Vagina (tissue), 2 donors: ENCODE measurements at places on chromosomes 11 and 22. TPM values are rescaled to one million over a fixed set of nuclear protein-coding genes. Genes with fewer than 3 reads are reported as not detected.

Gene MYRF
- total RNA-seq, result 0.25 TPM

DNA sequence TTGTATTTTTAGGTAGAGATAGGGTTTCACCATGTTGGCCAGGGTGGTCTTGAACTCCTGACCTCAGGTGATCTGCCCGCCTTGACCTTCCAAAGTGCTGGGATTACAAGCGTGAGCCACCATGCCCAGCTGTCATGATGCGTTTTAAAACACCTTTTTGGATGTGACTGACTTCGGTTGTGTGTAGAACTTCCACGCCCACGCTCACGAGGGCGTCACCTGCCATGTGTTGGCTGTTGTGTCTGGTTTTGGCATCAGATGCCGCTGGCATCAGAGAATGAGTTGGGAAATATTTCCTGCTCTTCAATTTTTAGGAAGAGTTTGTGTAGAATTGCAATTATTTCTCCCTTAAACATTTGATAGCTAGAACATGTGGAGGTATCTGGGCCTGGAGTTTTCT, 109.1 kb downstream of the KCNQ1 start:
- H3K27ac ChIP-seq, result no peak overlapping the region
- H3K4me1 ChIP-seq, result no peaks in the 10 kb centered on the region
- H3K36me3 ChIP-seq, result no peaks in the 10 kb centered on the region
- no peak overlapping the region for H3K4me3 ChIP-seq
- no peak for DNase-seq

DNA sequence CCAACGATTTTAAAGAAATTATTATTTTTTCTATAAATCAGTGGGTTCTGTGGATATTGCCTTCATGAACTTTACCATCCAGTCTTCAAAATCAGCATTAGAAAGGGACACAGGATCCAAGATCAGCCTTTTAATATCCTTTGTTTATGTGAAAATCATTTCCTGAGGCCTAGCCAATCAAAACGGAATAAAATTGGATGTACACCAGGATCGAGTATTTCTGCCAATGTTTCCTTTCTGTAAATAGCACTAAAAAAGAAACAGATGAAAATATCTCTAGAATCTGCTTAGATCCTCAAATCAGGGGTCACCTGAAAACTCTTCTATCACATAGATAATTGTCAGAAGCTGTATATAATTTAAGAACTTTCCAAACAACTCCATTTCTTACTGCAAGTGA, 1598.5 kb downstream of the LRRC4C start:
- no peaks in the 10 kb centered on the region for H3K36me3 ChIP-seq
- no peaks in the 10 kb centered on the region for H3K4me1 ChIP-seq

- H3K4me1 ChIP-seq, result peaks cover 54% of the 10 kb centered on the region
- H3K27me3 ChIP-seq, result no peaks in the 10 kb centered on the region
- DNase-seq, result no peak
- no peak overlapping the region for H3K4me3 ChIP-seq
- no peaks in the 10 kb centered on the region for H3K36me3 ChIP-seq
Observed at GRCh38 chr22:41480397-41480735, 11.4 kb downstream of the ACO2 start.

Gene SCO2
- 25.0 TPM for total RNA-seq

- no peak overlapping the region for H3K4me3 ChIP-seq
- H3K27ac ChIP-seq, result no peak overlapping the region
- H3K27me3 ChIP-seq, result no peaks in the 10 kb centered on the region
Observed at GRCh38 chr11:11491589-11491988, 130.2 kb downstream of the GALNT18 start.

DNA sequence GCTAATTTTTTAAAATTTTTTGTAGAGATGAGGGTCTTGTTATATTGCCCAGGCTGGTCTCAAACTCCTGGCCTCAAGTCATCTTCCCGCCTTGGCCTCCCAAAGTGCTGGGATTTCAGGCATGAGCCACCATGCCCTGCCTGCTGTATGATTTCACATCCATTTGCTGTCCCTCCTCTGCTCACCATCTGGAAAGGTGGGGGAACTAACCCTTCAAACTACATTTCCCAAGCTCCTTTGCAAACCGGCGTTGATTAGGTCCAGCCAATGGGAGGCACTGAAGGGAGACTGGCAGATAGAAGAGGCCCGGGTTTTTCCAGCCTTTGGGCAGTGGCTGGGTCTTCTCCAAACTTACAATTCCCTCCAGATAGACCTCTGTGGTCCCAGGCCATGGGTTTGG, 19.3 kb downstream of the RFPL1 start:
- no peaks in the 10 kb centered on the region for H3K27me3 ChIP-seq
- H3K27ac ChIP-seq, result no peak overlapping the region

Gene PEX26
- 25.5 TPM for total RNA-seq

GRCh38 chr11:114168691-114169090, 109.2 kb downstream of the ZBTB16 start:
- no peak overlapping the region for H3K4me3 ChIP-seq
- peaks cover 96% of the 10 kb centered on the region for H3K4me1 ChIP-seq
- DNase-seq, result no peak
- no peaks in the 10 kb centered on the region for H3K27me3 ChIP-seq

- DNase-seq, result no peak
- no peaks in the 10 kb centered on the region for H3K36me3 ChIP-seq
- H3K4me3 ChIP-seq, result peak overlapping the region; percentile 65
- peak overlapping the region; percentile 75 for H3K27ac ChIP-seq
- H3K4me1 ChIP-seq, result peaks cover 26% of the 10 kb centered on the region
Observed at GRCh38 chr11:12111549-12112520, 1.4 kb downstream of the MICAL2 start.

GRCh38 chr11:12906501-12906900, 102.6 kb upstream of the RASSF10 start:
- H3K4me1 ChIP-seq, result no peaks in the 10 kb centered on the region
- no peaks in the 10 kb centered on the region for H3K27me3 ChIP-seq
- H3K27ac ChIP-seq, result no peak overlapping the region

GRCh38 chr22:43308060-43308830, 34.9 kb downstream of the SCUBE1 start:
- no peak for DNase-seq
- H3K27ac ChIP-seq, result no peak overlapping the region
- no peaks in the 10 kb centered on the region for H3K36me3 ChIP-seq
- no peaks in the 10 kb centered on the region for H3K4me1 ChIP-seq
- H3K4me3 ChIP-seq, result no peak overlapping the region

DNA sequence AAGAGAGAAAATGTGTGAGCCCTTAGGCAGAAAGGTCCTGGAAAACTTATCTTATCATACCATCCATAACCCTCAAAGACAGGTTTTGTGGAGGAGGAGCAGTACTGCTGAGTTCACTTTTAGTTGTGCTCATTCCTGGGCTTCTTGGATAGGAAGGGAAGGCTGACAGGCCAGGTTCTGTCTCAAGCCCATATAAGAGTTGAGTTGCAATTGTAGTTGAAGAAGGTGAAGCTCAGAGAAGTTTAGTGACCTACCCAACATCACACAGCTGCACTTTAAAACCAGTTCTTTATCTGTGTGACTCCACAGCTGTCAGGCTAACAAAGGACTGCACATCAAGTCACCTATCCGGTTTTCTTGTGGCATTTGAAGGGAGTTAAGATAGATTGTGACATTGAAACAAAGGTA, 13.0 kb downstream of the TEAD1 start:
- no peak overlapping the region for H3K27ac ChIP-seq
- peaks cover 78% of the 10 kb centered on the region for H3K4me1 ChIP-seq
- no peaks in the 10 kb centered on the region for H3K36me3 ChIP-seq
- H3K27me3 ChIP-seq, result no peaks in the 10 kb centered on the region

DNA sequence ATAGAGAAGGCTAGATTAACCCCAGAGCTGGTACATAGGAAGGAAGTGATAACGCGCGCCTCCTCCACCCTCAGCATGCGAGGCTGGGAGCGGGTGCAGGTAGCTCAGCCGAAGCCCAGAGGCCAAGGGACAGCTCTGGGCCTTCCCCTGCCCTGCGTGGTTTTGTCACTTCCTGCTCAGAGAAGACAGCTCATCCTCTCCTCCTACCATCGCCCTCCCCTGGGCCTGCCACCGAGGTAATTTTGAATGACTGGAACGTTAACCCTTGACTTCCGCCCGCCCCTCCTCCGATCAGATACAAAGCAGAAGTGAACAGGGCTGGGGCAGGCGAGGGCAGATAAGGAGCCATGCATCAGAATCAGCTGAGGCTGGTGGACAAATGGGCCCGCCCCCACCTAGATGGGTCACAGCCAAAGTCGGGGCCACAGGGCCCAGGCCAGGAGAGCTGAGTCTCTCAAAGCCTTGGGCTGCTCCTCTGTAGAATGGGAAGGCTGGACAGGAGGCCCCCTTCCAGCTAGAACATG, 1.6 kb downstream of the RAC2 start:
- no peak overlapping the region for H3K27ac ChIP-seq
- DNase-seq, result no peak
- peak overlapping the region; percentile 35 for H3K4me3 ChIP-seq
- H3K27me3 ChIP-seq, result no peaks in the 10 kb centered on the region
- H3K4me1 ChIP-seq, result no peaks in the 10 kb centered on the region

Gene ISX
- total RNA-seq, result not detected

Gene MMP13
- total RNA-seq, result 0.98 TPM

DNA sequence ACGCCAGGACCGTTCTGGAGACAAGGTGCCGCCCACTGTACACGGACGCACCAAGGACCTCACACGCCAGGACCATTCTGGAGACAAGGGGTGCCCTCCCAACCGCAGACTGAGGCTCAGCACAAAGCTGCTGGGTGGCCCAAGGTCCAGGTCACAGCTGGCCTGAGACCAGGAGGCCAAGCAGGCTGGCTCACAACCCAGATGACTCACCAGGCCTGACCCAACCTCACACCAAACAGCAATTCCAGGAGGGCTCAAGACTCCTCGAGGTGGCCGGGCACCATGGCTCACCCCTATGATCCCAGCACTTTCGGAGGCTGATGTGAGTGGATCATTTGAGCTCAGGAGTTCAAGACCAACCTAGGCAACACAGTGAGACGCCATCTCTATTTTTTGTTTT, 14.8 kb downstream of the BRD1 start:
- H3K27ac ChIP-seq, result no peak overlapping the region
- H3K4me1 ChIP-seq, result peaks cover 88% of the 10 kb centered on the region
- no peaks in the 10 kb centered on the region for H3K36me3 ChIP-seq

DNA sequence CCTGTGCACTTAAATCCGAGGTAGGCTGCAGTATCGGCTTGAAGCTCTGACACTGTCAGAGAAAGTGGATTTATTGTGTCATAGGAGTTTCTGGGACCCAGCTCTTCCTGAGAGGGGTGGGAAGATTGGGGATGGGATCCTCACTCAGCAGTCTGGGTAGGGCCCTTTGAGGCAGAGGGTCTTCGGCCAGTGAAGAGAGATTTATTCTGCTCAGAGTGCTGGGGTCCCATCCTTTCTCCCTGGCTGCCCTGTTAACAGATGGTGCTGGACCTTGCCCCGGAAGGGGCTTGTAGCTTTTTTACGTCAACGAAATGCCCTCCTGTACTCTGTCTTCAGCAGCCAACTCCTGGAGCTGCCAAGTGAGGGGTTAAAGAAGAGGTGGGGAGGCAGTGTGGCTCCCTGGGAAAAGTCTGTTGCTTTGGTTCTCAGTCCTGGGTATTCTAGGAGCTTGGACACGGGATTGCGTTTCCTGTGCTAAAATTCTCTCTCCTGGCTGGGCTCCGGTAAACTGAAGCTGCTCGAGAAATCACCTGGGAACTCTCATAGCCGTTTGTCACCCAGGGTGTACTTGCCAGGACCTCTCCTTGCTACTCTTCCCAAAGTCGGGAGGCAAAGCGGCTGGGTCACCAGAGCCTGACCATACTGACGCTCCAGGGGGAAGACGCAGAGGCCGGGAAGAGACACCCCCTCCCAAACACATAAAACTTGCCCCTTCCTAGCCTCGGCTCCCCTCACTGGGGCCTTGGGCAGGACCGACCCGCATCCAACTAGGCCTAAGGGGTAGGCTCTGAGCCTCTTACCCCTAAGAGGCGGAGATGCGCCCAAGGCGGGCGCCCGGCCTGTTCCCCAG, 806 bp upstream of the SMDT1 start:
- H3K36me3 ChIP-seq, result no peaks in the 10 kb centered on the region
- no peak for DNase-seq
- peaks cover 59% of the 10 kb centered on the region for H3K4me1 ChIP-seq
- peak overlapping the region; percentile 98 for H3K27ac ChIP-seq
- H3K27me3 ChIP-seq, result no peaks in the 10 kb centered on the region

DNA sequence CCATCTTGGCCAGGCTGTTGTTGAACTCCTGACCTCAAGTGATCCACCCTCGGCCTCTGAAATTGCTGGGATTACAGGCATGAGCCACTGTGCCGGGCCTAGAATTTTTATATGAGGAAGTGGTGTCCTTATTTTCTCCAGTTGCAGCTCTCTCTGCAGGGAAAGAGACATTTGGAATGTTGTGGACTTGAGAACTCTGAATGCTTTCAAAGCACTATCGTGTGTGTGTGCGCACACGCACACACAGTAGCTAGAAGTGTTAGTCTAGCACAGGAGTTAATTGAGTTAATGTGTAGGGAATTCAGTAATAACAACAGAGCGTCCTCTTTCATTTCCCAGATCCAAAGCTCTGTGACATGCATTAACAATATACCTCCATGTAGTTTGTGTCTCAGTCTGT, 164.0 kb upstream of the RASSF10 start:
- no peak for DNase-seq
- H3K27me3 ChIP-seq, result no peaks in the 10 kb centered on the region
- no peak overlapping the region for H3K4me3 ChIP-seq

- DNase-seq, result no peak
- no peak overlapping the region for H3K27ac ChIP-seq
- H3K36me3 ChIP-seq, result no peaks in the 10 kb centered on the region
- H3K4me1 ChIP-seq, result no peaks in the 10 kb centered on the region
- no peak overlapping the region for H3K4me3 ChIP-seq
Observed at GRCh38 chr11:131644204-131644795, 273.9 kb downstream of the NTM start.

DNA sequence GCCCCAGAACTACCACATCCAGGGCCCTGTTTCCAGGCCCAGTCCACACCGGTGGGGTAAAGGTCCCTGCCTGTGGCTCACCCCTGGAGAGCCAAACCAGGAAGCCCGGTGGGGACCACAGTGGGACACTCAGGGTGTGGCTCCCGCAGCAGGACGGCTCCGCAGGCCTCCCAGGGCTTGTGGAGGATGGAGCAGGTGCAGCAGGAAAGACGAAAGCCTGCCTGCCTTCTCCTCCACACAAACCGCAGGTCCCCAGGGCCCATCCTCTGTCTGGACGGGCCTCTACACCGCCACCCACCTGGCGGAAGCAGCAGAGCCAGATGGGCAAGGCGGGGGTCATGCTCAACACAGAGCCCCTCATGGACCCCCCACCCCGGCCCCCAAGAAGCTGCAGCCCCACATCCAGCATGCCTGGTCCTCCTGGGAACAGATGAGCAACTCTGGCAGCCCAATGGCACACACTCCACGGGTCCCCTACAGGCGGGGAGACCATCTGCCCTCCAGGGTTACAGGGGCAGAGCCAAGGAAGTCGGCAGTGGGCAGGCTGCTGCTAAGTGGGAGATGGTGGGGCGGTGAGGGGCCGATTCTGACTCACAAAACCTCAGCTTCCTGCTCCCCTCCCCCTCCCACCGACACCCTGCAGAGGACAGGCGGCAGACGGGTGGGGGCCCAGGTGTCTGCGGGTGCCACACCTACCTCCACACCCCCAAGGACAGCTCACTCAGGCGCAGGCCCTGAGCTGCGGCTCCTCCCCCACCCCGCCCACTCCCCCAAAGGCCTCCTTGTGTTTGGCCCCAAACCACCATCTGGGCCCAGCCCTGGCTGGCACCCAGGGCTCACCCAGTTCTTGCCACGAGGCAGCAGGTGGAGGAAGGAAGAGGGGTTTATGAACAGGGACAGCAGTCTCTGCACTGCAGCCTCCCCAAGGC, 5.2 kb downstream of the SBF1 start:
- no peak overlapping the region for H3K4me3 ChIP-seq
- H3K27me3 ChIP-seq, result no peaks in the 10 kb centered on the region
- H3K36me3 ChIP-seq, result peaks cover 35% of the 10 kb centered on the region
- H3K27ac ChIP-seq, result no peak overlapping the region
- peaks cover 65% of the 10 kb centered on the region for H3K4me1 ChIP-seq

GRCh38 chr11:14249121-14249963, 109.6 kb downstream of the RRAS2 start:
- H3K27ac ChIP-seq, result no peak overlapping the region
- H3K36me3 ChIP-seq, result no peaks in the 10 kb centered on the region
- no peak for DNase-seq
- no peaks in the 10 kb centered on the region for H3K27me3 ChIP-seq
- H3K4me3 ChIP-seq, result no peak overlapping the region

Gene HDHD5
- total RNA-seq, result 30.0 TPM

Gene OR2AT4
- total RNA-seq, result not detected
